KG1 (cell line): ENCODE measurements at places on chromosomes 7 and 10.

DNA sequence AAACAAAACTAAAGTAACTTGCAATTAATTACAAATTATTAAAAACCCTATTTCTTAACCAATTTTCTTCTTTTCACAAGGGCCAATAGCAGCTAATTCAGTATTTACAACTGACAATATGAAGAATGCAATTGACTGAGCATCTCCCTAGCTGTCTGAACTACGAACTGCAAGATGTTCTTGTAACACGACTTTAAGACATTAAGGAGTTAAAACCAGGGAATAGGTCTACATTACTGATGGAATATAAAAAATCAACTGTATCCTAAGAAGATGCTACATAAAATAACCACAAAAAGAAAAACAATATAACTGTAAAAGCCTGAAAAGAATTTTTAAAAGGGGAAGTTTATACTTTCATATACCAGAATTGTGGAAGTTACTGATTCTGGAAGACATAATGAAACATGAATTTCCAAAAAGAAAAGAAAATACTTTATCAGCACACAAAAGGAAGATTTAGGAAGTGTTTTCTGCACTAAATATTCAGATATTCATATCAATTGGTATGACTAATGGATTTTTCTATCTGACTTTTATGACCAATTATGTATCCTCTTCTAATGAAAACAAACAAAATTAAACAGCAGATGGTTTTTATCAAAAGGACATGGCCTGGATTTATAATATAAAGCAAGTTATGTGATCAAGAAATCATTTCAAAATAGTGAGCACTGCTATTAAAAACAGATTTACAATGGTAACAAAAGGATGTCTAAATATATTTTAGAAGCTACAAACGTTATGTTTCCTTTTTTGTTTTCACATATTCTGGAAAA is 1.6 kb downstream of the GPR22 start:
- no peak for DNase-seq

- DNase-seq: no peak
Observed at GRCh38 chr10:70362328-70362727, 20.1 kb downstream of the LRRC20 start.

DNA sequence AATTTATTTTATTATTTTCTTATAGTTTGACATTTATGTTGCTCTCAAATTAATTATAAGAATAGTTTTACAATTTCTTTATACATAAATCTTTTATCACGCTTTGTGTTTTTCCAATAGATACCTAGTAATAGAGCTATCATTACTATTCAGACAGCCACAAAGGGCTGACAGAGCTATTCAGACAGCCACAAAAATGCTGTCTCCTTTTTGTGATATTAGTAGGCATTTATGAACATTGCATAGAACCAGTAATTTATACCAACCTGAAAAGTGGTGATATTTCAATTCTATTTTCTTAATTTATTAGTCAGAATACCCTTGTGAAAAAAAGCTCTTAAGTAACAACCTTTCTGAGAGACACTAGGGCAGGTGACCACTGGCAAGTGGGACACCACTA is 34.2 kb upstream of the IGFBP3 start:
- DNase-seq: no peak

DNA sequence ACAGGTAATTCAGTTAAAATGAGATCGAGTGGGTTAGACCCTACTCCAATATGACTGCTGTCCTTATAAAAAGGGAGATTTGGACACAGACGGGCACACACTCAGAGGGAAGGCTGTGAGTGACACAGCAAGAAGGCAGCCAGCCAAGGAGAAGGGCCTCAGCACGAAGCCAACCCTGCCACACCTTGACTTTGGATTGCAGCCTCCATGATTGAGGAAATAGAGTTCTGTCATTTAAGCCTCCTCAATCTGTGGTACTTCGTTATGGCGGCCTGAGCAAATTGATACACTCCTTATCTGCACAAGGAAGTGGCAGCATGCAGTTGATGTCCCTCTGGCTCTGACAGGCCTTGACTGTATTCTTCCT is 43.8 kb downstream of the SH2D4B start:
- DNase-seq: no peak

DNA sequence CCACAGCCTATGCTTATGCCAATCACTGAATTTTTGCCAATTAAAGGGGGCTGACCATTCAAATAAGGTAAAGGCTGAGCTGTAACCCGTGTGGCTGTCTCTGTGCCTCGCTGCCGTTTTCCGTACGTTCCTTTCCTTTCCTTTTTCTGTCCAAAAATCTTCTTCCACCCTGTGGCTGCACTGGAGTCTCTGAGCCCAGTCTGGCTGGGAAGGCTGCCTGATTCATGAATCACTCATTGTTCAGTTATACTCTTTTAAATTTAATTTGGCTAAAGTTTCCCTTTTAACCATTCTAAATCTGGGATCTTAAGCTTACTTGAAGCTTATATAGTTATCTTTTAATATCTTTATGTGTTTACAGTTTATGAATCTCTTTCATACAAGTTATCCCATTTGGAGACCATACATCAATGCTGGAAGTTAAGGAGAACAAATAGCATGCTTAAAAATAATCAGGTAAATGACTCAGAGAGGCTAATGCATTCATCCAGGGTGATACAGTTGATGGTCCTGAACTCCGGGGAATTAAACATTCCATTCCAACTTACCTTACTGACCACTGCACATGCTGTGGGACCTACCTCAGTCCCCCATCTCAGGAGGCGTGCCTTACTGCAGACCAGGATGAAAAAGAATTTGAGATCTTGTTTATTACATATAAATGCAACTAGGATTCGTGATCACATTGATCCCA is 385.3 kb upstream of the ADARB2 start:
- DNase-seq: no peak
